CD8-positive, alpha-beta memory T cell (primary cell): ENCODE measurements at places on chromosomes 16 and 17. TPM values are rescaled to one million over a fixed set of nuclear protein-coding genes. Genes with fewer than 3 reads are reported as not detected.

- no peaks in the 10 kb centered on the region for H3K36me3 ChIP-seq
- H3K27me3 ChIP-seq = no peaks in the 10 kb centered on the region
- DNase-seq = no peak
- H3K4me3 ChIP-seq = no peak overlapping the region
- no peaks in the 10 kb centered on the region for H3K4me1 ChIP-seq
- no peak overlapping the region for H3K27ac ChIP-seq
Observed at GRCh38 chr17:32970281-32970680, 21.4 kb upstream of the SPACA3 start.

- H3K27ac ChIP-seq = no peak overlapping the region
- no peaks in the 10 kb centered on the region for H3K27me3 ChIP-seq
- H3K4me3 ChIP-seq = no peak overlapping the region
- no peaks in the 10 kb centered on the region for H3K36me3 ChIP-seq
- no peak for DNase-seq
- no peaks in the 10 kb centered on the region for H3K4me1 ChIP-seq
Observed at GRCh38 chr16:84354306-84354705, 14.0 kb upstream of the ATP2C2 start.

DNA sequence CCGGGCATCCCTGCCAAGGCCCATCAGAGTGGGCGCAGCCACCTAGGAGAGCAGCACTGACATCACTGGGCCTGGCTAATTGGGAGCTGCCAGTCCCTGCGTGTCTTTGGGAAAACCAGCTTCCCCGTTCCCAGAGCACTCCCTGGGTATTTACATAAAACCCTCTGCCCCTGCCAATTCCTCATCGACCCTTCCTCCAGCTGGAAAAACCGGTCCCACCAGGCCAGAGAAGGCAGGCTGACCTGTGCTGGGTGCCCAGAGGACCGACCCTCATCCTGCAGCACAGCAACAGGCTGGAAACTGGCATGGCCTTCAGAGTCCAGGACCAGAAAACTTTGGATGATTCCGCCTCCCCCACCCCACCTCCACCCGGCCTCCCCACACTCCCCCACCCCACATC lies 8.2 kb upstream of the FOXN1 start:
- no peak overlapping the region for H3K27ac ChIP-seq
- no peaks in the 10 kb centered on the region for H3K36me3 ChIP-seq
- H3K27me3 ChIP-seq = no peaks in the 10 kb centered on the region
- no peaks in the 10 kb centered on the region for H3K4me1 ChIP-seq
- H3K4me3 ChIP-seq = no peak overlapping the region

Gene CACNA1G
- not detected for total RNA-seq

Gene PDILT
- not detected for total RNA-seq

Gene RAB11FIP4
- 17.4 TPM for total RNA-seq

DNA sequence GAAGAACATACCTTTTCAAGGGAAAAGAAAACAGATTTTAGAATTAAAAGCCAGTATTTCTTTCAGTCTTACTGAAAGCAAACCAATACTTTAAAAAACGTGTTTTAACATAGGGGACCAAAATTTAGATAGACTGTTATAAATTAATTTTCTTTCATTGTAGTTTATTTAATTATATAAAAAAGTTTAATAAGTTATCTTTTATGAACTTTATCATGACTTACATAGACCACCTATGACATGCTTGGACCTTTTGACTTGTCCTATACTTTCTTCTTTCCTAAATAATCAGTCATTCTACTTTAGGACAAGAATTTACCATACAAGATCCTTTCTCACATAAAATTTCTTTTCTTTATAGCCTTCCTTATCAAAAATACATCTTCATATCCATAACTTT lies 102.0 kb upstream of the HAS3 start:
- no peaks in the 10 kb centered on the region for H3K27me3 ChIP-seq
- H3K4me1 ChIP-seq = no peaks in the 10 kb centered on the region
- no peak overlapping the region for H3K4me3 ChIP-seq
- H3K27ac ChIP-seq = no peak overlapping the region
- no peaks in the 10 kb centered on the region for H3K36me3 ChIP-seq

GRCh38 chr17:1026599-1026975 lies 29.7 kb downstream of the TIMM22 start:
- H3K4me1 ChIP-seq = no peaks in the 10 kb centered on the region
- DNase-seq = no peak
- H3K27me3 ChIP-seq = no peaks in the 10 kb centered on the region
- H3K36me3 ChIP-seq = no peaks in the 10 kb centered on the region

Gene NPIPB6
- not detected for total RNA-seq

DNA sequence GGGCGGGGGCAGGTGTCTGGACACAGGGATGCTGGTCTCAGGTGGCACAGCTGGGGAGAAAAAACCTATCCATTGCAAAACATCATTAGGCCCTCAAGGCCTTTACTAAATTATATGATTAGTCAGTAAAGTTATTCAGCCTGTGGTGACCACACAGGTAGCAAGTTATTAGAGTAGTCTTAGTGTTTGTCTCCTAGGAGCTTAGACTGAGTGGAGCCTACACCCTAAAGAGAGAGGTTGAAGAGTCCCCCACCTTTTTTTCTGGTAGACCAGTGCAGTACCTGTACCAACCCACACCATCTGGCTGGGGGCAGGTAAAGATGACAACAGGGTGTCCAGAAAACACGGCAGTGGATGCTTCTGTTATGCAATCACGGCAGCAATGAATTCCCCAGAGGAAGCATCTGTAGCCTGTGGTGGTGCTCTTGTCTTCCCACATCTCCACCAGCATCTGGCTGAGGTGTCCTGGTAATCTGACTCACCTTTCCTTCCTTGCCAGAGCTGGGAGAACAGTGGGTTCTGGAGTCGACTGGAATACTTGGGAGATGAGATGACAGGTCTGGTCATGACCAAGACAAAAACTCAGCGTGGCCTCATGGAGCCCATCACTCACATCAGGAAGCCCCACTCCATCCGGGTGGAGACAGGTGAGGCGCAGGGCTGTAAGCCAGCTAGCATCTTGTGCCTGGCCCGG lies 11.0 kb downstream of the MYCBPAP start:
- H3K36me3 ChIP-seq = no peaks in the 10 kb centered on the region
- H3K4me3 ChIP-seq = no peak overlapping the region
- no peak overlapping the region for H3K27ac ChIP-seq
- DNase-seq = no peak
- no peaks in the 10 kb centered on the region for H3K27me3 ChIP-seq
- H3K4me1 ChIP-seq = no peaks in the 10 kb centered on the region

GRCh38 chr16:81514568-81515258 lies 70.1 kb downstream of the CMIP start:
- peaks cover 16% of the 10 kb centered on the region for H3K4me1 ChIP-seq
- H3K36me3 ChIP-seq = no peaks in the 10 kb centered on the region
- H3K27ac ChIP-seq = no peak overlapping the region
- no peak for DNase-seq
- no peak overlapping the region for H3K4me3 ChIP-seq

DNA sequence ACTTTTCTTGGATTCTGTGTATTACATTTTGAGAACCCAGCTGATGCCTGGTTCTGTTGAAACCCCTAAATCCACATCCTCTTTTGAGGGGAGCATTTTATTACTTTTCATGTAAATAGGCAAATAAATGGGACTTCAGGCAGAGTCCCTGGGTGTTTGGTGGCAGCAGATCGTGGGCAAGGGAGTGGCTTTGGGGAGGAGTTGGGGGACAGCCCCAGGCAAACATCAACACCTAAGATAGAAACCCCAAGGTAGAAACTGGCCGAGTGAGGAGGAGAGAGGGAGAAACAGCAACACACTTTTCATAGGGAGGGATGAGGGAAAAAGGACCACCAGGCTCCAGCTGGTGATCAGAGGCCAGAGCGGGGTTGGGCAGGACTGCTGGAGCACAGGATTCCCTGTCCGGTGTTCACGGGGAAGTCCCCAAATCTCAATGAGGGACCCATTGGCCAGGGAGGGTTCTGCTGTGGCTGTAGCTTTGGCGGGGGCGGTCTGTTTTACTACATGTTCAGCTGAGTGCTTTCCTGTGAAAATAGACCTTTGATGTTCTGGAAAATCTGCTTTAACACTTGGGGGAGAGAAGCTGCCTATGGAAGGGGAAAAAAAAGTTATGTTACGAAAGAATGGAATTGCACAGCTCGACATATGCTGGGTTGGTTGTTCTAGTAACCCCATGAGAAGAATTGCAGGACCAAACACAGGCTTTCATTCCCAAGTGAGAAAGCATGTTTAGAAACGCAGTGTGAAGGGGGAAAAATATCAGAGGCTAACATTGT lies 46.6 kb downstream of the MSI2 start:
- no peak overlapping the region for H3K27ac ChIP-seq
- no peak for DNase-seq
- H3K27me3 ChIP-seq = no peaks in the 10 kb centered on the region
- H3K4me3 ChIP-seq = no peak overlapping the region
- H3K4me1 ChIP-seq = no peaks in the 10 kb centered on the region
